ENCODE measurements at places on chromosomes 5 and 9.
A peak's percentile ranks its signal among the peaks of the same experiment; 100 is the strongest.

GRCh38 chr5:94577466-94578245, 40.7 kb downstream of the KIAA0825 start:
- DNase-seq, result peak; percentile 67

DNA sequence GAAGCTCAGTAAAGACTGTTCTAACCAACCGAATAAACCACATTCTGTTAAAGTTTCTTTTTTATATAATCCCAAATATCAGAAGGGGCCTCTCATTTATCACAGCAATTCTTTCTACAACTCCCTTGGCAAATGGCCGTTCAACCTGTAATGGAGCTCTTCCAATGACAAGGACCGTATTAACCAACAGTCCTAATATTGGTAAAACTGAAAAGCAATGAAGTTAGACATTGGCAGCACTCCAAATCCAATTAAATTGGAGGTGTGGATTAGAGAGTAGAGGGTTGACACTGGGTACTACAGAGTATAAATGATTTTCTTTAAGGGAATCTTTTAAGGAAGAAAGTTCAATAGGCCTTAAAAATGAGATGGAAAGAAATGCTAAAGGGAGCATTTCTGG, 842 bp downstream of the TMED7 start:
- DNase-seq, result no peak

GRCh38 chr9:137650259-137650658, 31.5 kb downstream of the EHMT1 start:
- peak; percentile 2 for DNase-seq

- no peak for DNase-seq
These were observed 177.2 kb downstream of the ERCC6L2 start for GRCh38 chr9:96052686-96053085.

- no peak for DNase-seq
These were observed 18.1 kb downstream of the VCP start for GRCh38 chr9:35054185-35054835.

- no peak for DNase-seq
These were observed 6.5 kb downstream of the MCIDAS start for GRCh38 chr5:55220433-55221185.

All from CD4-positive, alpha-beta T cell treated with Interleukin-2 at 100 ng/mL for 4 hours (primary cell).